ENCODE measurements at places on chromosomes 13 and 19. TPM values are rescaled to one million over a fixed set of nuclear protein-coding genes. Genes with fewer than 3 reads are reported as not detected.

Gene TLE6
- total RNA-seq: 1.9 TPM

Gene ZNF100
- 6.5 TPM for total RNA-seq

Gene IGFL3
- total RNA-seq: not detected

Gene GPR180
- 18.7 TPM for total RNA-seq

Gene PRODH2
- not detected for total RNA-seq

Gene MAP4K1
- 0.21 TPM for total RNA-seq

Gene OXGR1
- not detected for total RNA-seq

All from pulmonary artery endothelial cell (primary cell).